Right renal cortex interstitium (tissue), 3 donors: ENCODE measurements at places on chromosomes 12 and 14. TPM values are rescaled to one million over a fixed set of nuclear protein-coding genes. Genes with fewer than 3 reads are reported as not detected.

TUBA1B gene
- 1,080 TPM for polyA plus RNA-seq

TSPAN11 gene
- 3.8 TPM for polyA plus RNA-seq

ANG gene
- 3.8 TPM for polyA plus RNA-seq

KRT3 gene
- polyA plus RNA-seq, result not detected

MORN3 gene
- 2.3 TPM for polyA plus RNA-seq

EPYC gene
- polyA plus RNA-seq, result not detected

SLCO1A2 gene
- polyA plus RNA-seq, result 1.5 TPM

HVCN1 gene
- polyA plus RNA-seq, result 8.9 TPM

ACSS3 gene
- 21.3 TPM for polyA plus RNA-seq

LIMA1 gene
- polyA plus RNA-seq, result 98.1 TPM

RASSF8 gene
- polyA plus RNA-seq, result 92.5 TPM

CRIP1 gene
- polyA plus RNA-seq, result 28.8 TPM

OTX2 gene
- polyA plus RNA-seq, result not detected

- no peak for DNase-seq
Measured at GRCh38 chr12:26798640-26799039, 34.4 kb downstream of the ITPR2 start.

DNA sequence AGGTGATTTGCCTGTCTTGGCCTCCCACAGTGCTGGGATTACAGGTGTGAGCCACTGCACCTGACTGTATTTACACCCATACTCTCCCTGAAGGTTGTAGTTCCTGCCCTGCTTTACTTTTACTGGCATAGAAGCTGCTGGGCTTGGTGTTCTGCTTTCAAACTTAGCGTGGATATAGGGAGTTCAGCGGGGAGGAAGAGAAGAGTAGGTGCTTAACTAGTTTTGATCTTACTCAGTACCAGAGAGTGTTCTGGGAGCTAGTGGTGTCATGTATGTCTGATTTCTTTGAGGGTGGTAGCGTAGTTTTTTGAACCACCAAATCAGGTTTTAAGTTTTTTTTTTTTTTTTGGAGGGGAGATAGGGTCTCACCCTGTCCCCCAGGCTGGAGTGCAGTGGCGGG is 13.8 kb downstream of the RCOR1 start:
- DNase-seq, result no peak

DNA sequence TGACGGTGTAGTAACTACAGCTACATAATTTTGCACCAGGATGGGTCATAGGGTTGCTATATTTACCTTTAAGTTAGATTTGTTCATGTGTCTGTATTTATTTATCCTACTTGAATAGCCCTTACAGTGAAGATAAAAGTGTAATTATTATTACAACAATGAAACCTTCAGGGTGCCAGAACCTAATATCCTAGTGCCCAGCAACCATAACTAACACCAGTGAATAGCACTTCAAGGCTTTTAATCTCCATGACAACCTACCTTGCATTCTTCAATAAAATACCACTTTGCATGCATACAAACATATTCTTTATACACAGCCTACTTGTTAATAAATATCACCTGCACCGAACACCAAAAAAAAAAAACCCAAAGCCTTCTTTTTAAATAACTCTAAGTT is 58.7 kb upstream of the G2E3 start:
- no peak for DNase-seq

DNA sequence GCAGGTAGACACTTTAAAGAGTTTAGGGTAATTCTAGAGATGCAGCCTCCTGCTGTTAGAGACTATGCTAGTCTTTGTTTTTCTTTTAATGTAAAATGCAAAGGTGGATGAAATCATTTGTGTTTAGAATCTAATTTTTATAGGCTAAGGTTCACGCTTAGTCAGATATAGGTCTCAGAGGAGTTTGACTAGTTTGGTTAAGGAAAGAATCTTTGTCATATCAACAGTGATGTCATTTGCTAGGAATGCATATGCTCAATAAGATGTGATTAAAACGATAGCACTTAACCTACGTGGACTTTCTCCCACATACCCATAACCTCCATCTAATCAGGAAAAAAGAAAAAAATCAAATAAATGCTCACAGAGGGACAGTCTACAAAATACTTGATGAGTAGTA is 859.3 kb upstream of the ATXN7L3B start:
- no peak for DNase-seq

- no peak for DNase-seq
Measured at GRCh38 chr14:52741865-52742264, 11.9 kb downstream of the STYX start.

GRCh38 chr12:130987151-130987931 is 33.6 kb downstream of the ADGRD1 start:
- no peak for DNase-seq

DNA sequence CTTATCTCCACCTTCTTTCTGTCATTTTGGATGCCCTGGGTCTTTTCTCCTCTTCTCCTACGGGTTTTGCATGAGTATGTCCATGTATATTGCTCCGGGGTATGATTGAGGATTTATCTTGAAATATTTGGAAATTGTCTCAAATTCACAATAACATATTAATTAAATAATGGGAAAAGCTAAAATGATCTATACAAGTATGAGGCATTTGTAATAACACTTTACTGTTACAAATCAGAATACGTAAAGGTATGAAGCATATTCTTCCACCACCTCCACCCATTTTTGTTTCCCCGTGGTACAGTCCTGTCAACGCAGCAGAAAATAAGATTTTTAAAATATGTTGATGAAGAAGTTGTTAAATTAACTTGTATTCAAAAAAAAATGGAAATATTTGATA is 91.3 kb downstream of the PPP2R5C start:
- no peak for DNase-seq

GRCh38 chr12:112159146-112159541 is 33.8 kb downstream of the TRAFD1 start:
- DNase-seq, result no peak

DNA sequence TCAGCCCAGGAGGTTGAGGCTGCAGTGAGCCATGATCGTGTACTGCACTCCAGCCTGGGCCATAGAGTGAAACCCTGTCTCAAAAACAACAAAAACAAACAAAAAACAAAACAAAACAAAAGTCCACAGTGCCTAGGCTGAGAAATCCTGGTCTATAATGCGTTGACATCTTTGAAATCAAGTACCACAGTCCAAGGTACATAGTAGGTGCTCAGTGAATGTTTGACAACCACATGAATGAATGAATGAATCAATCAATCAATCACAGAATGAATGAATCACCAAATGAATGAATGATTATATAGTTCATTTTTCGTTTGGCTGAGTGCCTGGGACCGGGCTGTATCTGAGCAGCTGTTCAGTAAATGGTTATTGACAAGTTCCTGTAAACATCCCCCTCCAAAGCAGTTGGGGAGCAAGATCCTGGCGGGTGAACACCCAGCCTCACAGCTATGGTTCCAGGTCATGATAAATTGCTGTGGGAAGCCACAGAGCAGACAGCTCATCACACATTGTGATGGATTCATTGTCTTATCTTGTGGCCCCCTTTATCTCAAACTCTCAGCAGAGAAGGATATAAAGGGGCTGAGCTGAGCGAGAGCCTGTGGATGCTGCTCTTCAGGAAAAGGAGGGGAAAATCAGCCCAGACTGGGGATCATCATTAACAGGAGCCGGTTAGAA is 30.4 kb upstream of the IFT81 start:
- no peak for DNase-seq

GRCh38 chr12:132407992-132408391 is 78.6 kb upstream of the GALNT9 start:
- DNase-seq, result no peak

- DNase-seq, result no peak
Measured at GRCh38 chr14:101588990-101589389, 27.7 kb downstream of the DIO3 start.

DNA sequence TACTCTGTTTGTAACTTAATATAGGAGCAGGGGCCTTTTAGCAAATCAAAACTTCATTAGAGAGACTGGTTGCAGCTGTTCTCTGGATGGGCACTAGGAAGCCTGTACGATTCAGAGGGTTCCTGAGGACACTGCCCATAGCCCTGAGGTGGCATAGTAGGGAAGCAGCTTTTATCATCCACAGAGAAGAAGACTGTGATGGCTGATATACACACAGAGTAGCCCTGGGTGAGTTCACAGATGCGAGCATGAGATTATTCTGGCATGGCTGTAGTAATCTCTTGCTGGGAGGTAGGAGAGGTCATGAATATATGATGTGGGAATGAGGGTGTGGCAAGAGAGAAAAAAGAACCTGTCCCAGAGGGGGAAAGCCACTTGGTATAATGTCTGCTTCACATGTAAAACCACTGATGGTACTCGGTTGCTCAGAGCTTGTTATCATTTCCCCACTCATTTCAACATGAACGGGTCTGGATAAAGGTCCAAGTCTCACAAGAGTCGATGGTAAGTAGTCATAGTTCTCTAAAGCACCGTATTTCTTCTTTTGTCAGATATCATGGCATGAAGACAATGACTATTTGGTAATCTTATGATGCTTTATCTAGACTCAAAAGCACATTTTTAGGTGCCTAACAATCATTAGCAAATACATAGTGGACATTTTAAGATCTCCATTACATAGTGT is 52.0 kb downstream of the PEBP1 start:
- DNase-seq, result no peak

DNA sequence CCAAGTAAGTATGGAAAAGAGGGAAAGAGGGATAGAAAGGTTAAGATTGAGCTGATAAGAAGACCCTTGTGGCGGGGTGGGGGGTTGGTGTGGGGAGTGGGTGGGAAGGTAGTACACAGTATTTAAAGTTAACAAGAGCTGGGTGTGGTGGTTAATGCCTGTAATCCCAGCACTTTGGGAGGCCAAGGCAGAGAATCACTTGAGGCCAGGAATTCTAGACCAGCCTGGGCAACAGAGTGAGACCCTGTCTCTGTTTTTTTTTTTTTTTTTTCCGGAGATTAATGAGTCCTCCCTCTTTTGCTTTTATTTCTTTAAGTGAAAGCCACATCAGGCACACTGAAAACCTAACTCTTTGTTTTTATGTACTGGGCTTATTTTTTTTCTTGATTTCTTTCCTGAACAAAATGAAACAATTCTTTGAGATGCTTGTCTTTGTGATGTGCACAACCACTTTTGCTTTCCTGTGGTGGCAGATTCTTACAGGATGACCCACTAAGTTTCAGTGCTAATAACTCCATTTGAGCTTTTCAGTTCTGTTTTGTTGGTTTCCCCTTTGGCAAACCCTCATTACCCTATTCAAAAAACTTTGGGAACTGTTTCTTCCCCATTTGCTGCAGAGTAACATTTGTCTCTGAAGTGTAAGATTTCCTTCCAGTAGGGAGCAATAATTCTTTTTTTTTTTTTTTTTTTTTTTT is 54.8 kb downstream of the WNK1 start:
- no peak for DNase-seq

- no peak for DNase-seq
Measured at GRCh38 chr12:102232446-102232845, 34.8 kb upstream of the PMCH start.

DNA sequence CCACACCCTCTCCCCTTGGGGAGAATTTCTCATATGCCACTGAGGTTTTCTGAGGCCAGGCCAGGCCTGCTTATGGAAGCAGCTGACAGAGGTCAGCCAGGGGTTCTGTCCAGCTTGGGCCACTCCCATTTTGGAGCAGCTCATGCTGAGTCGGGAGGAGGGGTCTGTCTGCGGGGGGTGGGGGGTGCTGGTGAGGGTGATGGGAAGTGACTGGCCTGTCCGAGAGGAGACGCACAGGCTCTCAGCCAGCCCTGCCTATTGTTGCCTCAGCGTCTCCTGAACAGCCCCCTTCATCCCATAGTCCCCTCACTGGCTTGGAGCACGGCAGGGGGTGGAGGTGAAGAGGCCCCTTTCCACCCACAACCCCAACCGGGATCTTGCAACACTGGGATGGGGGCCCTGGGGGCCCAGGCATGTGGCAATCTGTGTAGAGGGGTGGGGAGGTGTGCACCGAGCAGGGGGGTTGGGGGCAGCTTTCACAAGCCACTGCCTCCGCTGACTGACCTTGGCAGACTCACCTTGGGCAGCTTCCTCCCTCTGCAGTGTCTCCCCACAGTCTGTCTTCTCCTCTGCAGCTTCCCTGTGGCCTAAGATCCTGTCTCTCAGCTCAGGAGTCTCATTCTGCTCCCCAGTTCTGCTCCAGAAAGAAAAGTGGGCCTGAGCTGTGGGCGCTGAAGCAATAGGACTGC is 5.5 kb downstream of the CEBPE start:
- DNase-seq, result no peak

- DNase-seq, result no peak
Measured at GRCh38 chr12:48601013-48601756, 31.3 kb upstream of the LALBA start.

DNA sequence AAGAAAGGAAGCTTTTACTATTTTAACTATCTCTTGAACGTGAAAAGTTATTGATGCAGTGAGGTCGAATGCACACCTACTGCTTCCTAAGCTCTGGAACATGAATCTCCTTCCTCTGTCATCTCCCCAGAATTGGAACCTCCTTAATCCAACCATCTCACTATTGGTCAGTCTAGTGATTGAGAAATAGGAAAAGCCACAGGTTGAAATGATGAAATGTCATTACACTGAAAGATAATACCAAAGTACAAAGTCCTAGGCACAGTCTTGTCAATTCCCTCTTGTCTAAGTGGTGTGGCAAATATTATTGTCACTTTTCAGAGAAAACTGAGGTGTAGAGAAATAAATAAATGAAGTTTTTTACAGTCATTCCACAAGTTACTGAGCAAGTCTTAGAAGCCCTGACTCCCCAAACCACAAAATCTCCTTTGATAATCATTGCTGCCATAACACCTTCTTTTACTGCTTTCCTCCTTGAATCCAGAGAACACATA is 19.5 kb upstream of the HIGD1C start:
- DNase-seq, result no peak

DNA sequence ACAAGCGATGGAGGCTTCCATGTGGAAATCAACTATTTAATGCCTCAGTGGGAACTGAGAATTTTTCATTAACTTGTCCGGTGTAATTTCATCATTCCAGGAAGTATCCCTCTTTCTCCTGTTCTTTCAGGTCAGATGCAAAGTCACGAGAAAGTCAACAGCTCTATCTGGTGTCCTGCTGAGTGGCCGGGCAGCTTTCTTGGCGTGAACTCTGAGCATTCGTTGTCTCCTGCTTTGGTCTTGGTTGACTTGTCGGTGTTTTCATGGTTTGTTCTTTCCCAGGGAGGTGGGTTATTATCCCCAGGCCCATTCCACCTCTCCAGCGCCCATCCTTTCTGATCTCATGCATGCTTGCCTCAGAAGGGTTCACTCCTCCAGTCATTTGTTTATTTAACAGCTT is 149.1 kb downstream of the GLT1D1 start:
- DNase-seq, result no peak

- no peak for DNase-seq
Measured at GRCh38 chr12:38124247-38125012, 192.1 kb upstream of the ALG10B start.
